ENCODE measurements at places on chromosomes 16 and 17.
A peak's percentile ranks its signal among the peaks of the same experiment; 100 is the strongest.

- no peak for DNase-seq
These were observed 170.8 kb upstream of the FAM20A start for GRCh38 chr17:68771867-68772515.

GRCh38 chr17:19897903-19898302 is 30.2 kb upstream of the ULK2 start:
- no peak for DNase-seq

- DNase-seq: no peak
These were observed 91.4 kb downstream of the GRIN2A start for GRCh38 chr16:10090816-10091215.

DNA sequence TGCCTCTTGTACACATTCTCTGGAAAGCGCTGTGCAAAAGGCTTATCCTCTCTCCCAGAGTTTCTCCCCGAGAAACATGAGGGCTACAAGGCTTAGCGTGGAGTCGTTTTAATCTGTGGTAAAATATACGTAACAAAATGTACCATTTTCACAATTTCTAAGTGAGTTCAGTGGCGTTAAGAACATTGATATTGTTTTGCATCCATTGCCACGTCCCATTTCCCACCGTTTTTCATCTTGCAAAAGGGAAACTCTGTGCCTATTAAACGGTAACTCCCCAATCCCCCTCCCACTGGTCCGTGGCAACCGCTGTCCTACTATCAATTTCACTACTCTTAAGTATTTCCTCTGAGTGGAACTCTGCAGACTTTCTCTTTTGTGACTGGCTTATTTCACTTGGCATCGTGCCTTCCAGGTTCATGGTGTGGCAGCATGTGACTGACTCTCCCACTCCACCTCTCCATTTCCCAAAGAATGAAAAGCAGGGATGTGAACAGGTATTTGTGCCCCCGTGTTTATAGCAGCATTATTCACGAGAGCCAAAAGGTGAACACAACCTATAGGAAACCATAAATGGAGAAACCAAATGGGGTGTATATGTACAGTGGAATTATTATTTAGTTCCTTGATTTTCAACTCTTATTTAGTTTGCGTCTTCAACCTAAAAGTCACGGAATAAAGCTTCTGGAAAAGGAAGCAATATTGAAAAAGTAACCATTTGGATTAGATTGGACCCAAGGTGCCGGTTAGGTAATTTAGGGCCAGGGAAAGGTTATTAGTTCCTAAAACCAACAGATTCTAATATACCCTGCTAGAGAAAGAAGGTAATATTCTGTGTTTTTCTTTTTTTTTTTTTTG is 1.1 kb upstream of the USP32 start:
- DNase-seq: peak; percentile 65

DNA sequence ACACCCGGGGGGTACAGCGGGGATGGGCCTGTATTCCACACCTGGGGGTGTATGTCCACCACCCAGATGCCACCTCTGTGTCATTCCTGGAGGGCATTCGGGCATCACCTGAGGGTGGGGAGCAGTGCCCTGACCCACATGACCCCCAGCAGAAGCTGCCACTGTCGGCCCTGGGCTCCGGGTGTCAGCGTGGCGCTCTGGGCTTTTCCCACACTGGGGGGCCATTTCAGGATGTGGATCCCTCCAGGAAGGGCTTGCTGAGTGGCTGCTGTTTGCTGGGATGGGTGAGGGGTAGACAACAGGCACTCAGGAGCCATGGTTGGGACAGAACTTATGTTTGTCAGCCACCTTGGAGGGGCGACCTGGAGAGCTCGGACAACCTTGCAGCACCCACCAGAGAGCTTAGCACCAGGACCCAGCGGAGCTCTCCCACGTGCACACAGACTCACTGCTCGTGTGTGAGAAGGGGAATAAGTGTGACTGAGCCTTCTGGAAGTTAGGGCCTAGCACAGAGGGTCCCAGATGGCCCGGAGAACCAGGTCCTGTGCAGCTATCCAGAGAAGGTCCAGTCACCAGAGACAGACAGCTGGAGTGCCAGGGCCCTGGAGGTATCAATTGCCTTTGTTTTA is 102.7 kb downstream of the METRNL start:
- DNase-seq: peak; percentile 60

DNA sequence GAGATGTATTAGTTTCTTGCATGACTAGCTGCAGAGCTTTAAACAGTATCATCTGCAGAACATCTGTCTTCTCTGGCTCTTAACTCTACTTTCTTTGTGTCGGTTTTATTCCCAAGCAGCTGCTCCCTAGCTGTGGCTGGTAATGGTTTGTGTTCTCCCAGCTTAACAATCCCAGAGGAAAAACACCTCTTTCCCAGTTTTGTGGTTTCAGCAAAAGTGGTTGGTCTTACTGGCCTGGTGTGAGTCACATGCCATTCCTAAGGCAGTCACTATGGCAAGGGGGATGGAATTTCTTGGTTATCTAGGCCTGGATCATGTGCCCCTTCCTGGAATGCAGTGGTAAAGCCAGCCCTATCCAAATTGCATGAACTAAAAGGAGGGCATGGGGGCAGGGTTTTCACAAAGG is 27.5 kb downstream of the OMG start:
- no peak for DNase-seq

- DNase-seq: no peak
These were observed 19.8 kb upstream of the TIMP2 start for GRCh38 chr17:78944956-78945355.

- no peak for DNase-seq
These were observed 202.6 kb upstream of the MYOCD start for GRCh38 chr17:12463102-12463501.

- DNase-seq: no peak
These were observed 199.5 kb downstream of the WWOX start for GRCh38 chr16:78298986-78299385.

- no peak for DNase-seq
These were observed 221.4 kb upstream of the CPHXL start for GRCh38 chr16:75947626-75948239.

GRCh38 chr16:20707461-20707860 is 10.0 kb upstream of the ACSM1 start:
- DNase-seq: no peak

- DNase-seq: peak; percentile 85
These were observed 13.4 kb downstream of the MFSD6L start for GRCh38 chr17:8785547-8786413.

DNA sequence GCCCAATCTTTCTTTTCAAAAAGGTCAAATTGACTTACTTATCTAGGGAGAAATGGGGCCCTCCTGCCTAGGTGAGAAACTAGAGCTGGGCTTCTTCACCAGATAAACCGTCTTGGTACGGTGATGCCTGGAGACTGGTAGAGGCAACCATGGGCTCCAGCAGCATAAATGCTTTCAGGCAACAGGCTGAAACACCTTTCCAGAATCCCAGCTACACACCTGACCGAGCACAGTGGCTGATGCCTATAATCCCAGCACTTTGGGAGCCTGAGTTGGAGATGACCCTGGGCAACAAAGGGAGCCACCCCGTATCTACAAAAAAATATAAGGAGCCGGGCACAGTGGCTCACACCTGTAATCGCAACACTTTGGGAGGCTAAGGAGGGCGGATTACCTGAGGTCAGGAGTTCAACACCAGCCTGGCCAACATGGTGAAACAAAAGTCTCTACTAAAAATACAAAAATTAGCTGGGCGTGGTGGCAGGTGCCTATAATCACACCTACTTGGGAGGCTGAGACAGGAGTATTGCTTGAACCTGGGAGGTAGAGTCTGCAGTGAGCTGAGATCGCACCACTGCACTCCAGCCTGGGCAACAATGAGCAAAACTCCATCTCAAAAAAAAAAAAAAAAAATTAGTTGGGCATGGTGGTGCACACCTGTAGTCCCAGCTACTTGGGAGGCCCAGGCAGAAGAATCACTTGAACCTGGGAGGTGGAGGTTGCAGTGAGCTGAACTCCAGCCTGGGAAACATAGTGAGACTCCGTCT is 8.0 kb downstream of the TRAF4 start:
- no peak for DNase-seq

DNA sequence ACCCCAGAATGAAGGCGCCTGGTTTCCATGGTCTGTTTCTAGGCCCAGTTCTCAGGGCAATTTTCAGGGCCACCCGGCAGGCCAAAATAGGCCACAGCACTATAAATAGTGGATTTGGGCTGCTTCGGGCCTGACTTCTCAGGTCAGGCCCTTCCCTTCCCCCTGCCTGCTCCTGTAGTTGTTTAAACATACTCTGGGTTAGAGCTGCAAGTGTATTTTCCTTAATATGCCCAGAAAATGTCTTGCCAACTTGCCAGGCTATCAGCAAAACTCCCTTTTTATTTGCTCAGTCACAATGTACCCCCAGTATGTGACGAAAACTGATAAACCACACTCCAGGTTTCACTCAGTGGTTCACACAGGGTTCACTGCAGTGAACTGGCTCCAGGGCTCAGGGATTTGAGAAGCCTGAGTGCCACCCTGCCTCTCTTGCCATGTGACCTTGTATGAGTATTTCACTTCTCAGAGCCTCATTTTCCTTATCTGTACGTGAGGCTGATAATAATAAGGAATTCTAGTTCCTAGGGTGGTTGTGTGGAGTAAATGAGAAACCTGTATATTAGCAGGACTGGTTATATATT is 76.5 kb downstream of the GPRC5B start:
- DNase-seq: no peak

DNA sequence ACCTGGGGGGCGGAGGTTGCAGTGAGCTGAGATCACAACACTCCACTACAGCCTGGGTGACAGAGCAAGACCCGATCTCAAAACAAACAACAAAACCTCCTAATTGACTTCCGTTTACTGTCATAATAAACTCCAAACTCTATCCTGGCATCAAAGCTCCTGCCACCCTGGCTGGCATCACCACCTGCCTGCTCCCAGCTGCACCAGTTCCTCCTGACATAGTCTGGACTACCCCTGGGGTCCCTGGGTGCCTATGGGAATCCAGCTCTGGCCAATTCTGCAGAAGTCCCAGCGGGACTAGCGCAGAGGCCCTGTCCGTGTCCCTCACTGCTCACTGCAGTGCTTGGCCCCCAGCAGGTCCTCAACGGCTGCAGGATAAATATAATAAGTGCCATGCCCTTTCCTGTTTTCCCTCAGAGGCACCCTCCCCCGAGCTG is 723 bp downstream of the NTHL1 start:
- DNase-seq: no peak

DNA sequence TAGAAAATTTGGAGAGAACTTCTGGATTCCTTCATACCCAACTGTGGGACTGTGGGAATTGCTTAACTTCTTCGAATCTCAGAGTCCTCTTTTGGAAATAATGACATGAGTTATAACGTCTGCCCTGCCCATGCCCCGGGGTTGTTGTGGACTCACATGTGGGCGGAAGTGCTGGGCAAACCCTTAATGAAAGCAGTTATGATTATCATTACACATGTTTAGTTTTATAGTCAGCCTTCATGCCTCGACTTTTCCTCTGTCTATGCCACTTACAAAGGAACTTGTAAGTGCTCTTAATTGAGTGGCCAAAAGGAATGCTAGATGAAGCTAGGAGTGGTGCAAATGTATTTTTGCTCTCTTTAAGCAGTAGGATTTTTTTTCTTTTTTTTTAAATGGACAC is 3.9 kb downstream of the KRT27 start:
- DNase-seq: no peak

DNA sequence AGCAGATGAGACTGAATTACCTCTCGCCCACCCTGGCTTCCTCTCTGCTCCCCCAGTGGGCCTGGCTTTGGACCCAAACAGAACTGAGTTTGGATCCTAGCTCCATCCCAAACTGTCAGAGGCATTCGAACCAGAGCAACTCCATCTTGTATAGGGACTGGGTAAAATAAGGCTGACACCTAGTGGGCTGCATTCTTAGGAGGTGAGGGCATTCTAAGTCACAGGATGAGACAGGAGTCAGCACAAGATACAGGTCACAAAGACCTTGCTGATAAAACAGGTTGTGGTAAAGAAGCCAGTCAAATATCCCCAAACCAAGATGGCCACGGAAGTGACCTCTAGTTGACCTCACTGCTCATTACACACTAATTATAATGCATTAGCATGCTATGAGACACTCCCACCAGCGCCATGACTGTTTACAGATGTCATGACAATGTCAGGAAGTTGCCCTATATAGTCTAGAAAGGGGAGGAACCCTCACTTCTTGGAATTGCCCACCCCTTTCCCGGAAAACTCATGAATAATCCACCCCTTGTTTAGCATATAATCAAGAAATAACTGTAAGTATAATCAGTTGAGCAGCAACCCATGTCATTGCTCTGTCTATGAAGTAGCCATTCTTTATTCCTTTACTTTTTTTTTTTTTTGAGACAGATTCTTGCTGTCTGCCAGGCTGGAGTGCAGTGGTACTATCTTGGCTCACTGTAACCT is 44.4 kb downstream of the LYRM1 start:
- DNase-seq: no peak

DNA sequence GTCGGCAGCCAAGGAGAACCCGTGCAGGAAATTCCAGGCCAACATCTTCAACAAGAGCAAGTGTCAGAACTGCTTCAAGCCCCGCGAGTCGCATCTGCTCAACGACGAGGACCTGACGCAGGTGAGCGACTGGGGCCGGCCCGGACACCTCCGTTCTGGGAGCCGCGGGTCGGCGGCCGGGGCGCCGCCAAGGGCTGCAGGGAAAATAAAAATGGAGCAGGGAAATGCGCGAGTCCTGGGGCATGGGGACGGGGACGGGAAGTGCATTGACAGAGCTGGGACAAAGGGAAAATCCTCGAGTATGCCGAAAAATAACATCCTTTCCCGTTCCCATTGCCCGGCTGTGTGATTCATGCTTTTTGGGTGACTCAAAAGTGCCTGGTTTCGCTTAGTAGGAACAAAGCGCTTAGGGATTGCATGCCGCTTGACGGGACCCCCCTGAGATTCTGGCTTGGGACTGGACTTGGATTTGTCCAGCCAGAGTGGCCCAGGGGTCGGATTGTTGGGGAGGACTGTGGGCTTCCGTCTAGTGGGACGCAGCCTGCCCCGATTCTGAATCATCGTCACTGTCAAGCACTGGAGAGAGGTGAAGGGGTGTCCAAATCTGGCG is 699 bp downstream of the MPRIP start:
- DNase-seq: no peak

DNA sequence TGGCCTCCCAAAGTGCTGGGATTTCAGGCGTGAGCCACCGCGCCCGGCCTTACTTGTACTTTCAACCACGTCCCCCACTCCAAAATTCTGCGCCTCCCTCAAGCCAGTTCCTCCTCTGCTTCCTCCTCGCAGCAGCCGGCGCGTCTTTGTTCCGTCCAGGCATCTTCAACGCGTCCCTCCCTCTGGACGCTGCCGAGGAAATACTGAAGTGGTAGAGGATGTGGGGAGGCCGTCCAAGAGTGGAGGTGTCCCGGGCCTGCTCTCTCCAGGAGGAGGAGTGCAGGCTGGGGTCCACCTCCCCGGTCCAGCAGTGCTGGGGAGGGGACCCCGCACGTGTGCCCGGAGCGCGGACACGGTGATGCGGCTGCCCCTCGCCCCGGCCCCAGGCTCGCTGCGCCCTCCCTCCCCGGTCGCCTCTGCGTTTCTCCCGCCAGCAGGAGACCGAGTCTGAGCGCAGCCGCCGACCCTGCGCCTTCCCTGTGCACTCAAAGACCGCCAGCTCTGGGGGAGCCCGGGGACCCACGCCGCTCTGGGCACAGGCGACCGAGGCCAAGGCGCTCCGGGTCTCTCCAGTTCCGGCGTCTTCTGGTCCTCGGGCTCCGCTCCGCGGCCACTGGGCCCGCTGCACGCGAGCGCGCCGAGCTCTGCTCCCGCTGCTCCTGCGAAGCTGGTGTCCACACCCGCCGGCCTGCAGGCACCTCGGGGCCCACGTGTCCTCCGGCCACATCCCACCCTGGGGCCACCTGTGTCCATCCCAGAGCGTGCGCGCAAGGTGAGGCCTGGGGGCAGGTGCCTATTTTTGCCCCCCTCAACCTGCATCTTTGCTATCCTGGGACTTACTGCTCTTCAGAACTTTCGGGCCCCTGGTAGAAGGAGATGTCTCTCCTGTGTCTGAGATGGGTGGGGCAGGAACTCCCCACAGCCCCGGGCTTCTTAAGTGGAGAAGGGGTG is 31.7 kb downstream of the OSBPL7 start:
- DNase-seq: no peak

GRCh38 chr16:743794-744500 is 3.1 kb upstream of the CIAO3 start:
- DNase-seq: no peak
